ENCODE measurements at places on chromosomes 3 and 15.
A peak's percentile ranks its signal among the peaks of the same experiment; 100 is the strongest.

DNA sequence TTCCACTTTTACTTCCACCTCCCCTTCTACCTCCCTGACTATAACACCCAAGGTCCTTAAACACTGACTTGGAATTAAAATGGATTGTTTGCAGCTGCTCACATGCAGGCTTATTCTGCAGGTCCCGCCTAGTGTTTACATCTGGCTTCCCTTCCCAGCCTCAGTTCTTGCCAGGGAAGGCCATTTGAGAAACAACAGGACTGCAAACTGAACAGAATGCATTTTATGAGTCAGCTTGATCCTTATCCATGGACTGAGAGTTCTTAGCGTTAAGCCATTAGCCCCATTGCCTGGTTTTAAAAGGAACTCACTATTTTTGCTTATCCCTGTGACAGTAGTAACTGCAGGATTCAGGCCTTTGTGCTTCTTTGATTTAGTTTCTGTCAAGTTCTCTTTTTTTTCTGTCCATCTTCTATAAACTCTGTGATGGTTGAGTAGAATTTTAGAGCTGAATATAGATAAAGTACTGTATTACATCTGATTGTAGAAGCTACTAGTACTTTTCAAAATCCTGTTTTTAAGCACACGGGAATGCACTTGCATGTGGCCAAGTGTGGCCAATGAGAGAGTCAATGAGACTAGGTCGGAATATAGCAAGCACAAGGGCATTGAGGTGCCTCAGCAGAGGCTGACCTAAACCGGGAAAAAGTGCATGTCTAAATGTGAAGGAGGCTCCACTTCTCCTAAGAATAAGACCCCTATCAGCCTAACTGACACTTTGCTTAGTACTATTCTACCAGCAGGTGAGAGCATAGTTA lies 106.4 kb downstream of the TUSC7 start:
- DNase-seq: no peak

GRCh38 chr3:40853474-40853873 lies 328.7 kb downstream of the ZNF621 start:
- no peak for DNase-seq

DNA sequence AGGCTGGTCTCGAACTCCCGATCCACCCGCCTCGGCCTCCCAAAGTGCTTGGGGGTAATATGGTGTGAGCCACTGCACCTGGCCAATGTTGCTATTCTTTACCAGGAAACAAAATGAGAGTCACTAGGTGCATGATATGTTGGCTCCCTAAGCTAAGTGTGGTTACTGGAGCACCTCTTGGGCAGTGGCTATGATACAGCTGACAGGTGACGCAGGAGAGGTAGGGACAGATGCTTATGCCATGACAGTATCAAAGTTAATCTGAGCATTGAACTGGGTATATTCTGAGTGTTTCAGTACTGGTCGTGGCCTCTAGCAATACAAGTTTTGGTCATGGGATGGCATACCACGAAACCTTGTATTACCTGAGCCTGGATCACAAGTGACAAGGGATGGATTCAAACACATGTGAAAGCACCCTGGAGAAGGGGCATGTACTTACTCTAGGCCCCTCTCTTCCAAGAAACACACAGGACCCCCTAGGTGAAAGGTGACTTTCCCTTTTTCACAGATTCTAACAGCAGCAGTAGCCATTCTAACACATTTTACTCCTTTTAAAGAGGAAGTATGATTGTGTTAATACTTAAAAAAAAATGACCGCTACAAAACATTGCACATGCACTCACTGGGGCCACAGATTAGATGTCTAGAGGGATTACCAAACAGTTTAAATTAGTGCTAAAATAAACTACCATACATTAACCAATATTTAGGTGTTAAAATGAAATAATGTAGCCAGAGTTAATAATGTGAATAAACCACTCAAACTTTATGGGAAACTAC lies 467.3 kb downstream of the SHQ1 start:
- no peak for DNase-seq

DNA sequence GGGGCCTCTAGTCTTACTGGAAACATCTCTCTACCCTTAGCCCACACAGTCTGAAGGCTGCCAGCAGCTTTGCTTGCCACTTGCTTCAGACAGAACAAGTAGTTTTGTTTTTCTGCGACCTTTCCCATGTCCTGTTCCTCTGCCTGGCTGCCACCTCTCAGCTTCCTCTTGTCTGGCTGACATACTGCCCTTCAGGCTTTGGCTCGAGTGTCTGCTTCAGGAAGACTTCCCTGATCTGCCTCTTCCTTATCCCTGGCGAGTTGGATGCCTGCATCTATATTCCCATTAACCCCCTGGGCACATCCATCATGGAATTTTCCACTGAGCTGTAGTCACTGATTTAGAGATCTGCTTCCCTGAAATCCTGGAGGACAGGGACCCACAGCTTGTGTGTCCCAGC lies 25.1 kb upstream of the CPNE9 start:
- no peak for DNase-seq

DNA sequence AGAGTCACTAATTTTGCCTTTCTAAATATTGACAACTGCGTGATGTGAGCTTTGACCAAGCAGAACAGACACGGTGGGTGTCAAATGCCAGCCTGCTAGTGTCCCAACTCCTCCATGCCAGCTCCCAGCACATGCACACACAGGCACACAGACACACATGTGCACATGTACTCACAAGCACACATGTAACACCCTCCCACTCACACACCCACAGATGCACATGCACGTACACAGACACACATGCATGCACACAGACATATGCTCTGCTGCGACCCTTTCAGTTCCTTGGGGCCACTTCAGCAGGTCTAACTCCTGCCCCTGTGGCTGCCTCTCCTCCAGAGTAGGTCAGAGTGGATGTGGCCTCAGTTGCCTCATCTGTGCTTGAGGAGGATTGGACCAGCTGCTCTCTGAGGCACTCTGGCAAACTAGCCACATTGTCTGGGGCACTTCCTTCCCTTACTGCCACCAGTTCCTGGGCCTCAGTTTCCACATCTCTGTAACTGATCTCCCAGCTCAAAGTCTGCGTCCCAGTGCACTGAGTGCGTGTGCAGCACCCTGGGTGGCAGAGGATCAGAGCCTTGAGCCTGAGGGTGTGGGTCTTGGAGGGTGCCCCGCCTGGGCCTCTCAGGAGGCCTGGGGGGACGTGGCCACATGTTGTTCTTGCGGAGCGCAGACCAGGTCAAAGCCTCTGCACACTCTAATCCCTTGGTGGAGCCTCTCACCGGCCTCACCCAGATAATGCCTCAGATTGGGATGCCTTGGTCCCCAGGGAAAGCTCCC lies 55.0 kb upstream of the PRR23E start:
- DNase-seq: no peak

- DNase-seq: no peak
Measured at GRCh38 chr3:108441071-108441507, 69.3 kb downstream of the MYH15 start.

GRCh38 chr3:145326666-145327065 lies 834.3 kb downstream of the PLOD2 start:
- DNase-seq: no peak

DNA sequence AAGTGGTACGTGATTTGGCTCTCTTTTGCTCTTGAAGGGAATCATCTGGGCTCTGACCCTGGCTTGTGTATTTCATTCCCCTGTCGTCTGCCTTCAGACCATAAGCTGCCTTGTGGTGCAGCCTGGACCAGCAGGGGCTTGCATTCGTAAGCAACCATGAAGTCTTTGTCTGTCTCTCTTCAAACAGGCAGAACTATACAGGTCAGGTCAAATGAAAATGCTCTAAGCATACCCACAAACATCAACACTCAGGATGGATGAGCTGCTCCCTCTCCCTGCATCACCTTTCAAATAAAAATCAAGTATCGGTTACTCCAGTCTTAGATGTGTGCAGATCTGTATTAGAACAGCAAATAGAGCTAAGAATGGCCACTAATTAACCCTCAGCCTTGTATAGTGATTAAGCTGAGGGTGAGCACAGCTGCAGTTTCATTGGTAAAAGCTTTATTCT lies 268.6 kb upstream of the UBE2E1 start:
- no peak for DNase-seq

DNA sequence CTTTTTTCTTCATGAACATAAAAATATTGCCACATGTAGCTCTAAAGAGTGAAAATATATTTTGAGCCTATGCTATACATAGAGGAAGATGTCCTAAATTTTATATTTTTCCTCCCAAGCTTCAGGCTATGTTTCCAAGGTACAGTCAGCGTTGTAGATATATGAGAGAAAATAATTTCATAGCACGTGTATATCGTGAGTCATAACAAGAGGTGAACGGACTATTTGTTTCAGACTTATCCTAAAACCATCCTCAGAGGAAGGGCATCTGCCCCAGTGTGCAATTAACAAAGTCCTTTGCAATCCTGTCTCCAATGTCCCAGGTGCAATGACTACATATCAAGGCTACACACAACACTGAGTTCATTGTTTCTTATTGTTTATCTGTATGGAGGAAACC lies 177.3 kb upstream of the ARRDC4 start:
- DNase-seq: no peak

DNA sequence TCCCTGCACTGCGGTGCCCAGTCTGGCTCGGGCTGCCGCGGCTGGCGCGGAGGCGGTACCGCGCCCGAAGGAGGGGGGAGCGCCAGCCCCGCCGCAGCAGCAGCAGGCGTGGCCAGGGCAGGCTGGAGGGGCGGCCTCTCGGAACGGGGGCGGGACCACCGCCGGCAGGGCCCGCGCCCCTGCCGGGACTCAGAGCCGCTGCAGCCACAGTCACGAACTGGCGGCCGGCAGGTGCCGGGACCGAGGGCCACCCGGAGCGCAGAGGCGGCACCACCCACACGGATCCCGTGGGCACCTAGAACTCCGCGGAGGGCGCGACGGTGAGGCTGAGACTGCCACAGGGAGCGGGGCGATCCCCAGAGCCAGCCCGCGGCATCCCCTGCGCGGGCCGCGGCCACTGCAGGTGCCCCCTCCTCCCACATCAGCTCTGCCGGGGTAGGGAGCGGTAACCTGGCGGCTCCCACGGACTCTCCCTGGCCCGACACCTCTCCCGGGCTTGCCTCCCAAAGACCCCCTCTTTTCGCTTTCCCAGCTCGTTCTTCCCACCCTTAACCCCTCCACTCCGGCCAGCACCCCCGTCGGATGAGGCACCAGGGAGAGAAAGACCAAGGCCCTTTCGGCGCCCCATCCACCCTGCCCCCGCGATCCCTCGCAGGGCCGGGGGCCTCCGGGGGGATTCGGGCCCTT lies at the start of gene VWA5B2:
Gene VWA5B2 (plus strand): TSS at position 192 of the 687 bp plus-strand sequence. CDS start 944 bp downstream, outside the sequence.
- DNase-seq: peak; percentile 84

GRCh38 chr15:48289628-48290027 lies 41.6 kb upstream of the DUT start:
- no peak for DNase-seq

GRCh38 chr15:37789397-37789786 lies 145.0 kb upstream of the TMCO5A start:
- no peak for DNase-seq

- DNase-seq: no peak
Measured at GRCh38 chr3:99945328-99945995, 127.8 kb downstream of the CMSS1 start.

- no peak for DNase-seq
Measured at GRCh38 chr3:5673521-5673920, 486.0 kb downstream of the EDEM1 start.

- DNase-seq: no peak
Measured at GRCh38 chr3:73499787-73500186, 125.0 kb downstream of the PDZRN3 start.

DNA sequence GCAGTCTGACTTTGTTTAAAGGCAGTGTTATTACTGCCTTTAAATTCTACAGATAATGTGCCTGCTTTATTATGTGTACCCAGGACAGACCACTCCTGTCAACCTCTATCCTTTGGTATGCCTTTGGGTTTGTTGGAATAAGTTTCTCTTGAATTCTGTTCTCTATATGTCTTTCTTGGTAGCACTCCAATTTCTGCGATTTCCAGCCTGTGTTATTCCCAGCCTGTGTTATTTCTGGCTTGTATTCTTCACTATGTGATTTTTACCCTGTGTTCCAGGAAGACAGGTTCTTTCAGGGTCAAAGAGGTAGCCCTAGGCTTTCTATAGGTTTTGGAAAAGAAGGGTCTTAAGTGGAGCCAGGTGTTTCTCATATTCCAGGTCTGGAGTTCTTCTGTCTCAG lies 407.4 kb upstream of the AZI2 start:
- no peak for DNase-seq

DNA sequence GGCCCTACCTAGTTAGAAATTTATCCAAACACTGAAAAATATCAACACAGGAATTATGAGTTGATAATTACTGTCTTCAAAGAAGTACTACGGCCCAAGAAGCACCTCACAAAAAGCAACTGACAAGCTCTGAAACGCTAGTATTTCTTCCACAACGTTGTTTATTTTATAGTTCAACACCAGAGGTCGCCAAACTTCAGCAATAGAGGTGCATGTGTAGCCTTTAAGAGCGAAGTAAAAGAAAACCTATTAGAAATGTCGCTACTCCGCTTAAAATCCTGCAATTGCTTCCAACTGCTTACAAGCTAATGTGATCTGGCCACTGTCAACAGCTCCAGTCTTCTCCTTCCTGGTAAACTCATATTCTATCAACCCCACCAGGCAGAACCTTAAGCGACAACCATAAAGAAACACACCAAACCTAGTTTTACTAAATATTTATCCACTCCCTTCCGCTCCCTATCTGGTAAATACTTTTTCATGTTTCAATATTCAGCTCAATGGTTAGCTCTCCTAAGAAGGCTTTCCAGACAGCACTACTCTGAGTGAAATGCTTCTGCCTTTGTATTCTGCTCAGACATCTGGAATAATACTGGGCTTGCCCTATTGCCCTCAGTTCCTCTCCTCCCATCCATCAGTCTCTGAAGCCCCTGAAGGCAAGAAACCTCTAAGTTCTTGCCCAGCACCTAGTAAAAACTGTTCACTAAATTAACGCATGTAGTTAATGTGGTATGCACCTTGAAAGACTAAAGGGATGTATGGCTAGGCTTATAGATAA lies 110.2 kb downstream of the NR1I2 start:
- DNase-seq: peak; percentile 57

DNA sequence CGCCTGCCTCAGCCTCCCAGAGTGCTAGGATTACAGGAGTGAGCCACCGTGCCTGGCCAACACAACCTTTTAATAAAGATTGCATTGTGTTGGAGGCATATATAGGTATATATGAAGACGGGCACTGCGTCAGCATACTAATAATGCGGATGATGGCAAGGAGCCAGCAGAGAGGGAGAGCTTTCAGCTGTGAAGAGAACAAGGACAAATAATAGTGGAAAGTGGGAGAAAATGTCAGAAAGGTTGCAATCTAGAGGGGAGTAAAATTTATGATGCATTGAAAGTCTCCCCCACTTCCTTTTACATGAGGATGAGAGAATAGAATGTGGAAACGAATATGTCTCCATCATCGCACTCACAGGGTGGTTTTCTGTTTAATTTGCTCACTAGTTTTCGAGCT lies 170.5 kb upstream of the TBL1XR1 start:
- DNase-seq: no peak
